D341Med (cell line): ENCODE measurements at places on chromosomes 16 and 17.

GRCh38 chr17:6641247-6641863, 495 bp downstream of the TXNDC17 start:
- DNase-seq: no peak

- DNase-seq: peak; percentile 69
Measured at GRCh38 chr17:30236766-30237165, 1.3 kb upstream of the SLC6A4 start.

DNA sequence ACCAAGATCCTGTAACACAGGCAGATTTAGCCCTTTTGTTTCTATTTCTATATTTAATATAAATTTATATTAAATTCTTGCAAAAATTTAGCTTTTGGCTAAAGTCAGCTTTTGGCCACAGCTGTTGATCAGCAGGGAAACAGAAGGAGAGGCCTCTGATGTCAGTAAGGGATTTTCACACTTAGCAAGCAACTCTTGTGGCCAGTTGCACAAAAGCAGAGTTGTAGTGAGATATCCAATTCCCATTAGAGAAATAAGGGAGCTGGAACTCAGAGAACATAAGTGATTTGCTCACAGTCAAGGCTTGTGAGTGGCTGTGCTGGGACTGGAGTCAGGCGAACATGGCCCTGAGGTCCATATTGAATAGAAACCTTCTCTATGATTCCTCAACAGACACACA, 16.7 kb upstream of the HEATR6 start:
- no peak for DNase-seq

DNA sequence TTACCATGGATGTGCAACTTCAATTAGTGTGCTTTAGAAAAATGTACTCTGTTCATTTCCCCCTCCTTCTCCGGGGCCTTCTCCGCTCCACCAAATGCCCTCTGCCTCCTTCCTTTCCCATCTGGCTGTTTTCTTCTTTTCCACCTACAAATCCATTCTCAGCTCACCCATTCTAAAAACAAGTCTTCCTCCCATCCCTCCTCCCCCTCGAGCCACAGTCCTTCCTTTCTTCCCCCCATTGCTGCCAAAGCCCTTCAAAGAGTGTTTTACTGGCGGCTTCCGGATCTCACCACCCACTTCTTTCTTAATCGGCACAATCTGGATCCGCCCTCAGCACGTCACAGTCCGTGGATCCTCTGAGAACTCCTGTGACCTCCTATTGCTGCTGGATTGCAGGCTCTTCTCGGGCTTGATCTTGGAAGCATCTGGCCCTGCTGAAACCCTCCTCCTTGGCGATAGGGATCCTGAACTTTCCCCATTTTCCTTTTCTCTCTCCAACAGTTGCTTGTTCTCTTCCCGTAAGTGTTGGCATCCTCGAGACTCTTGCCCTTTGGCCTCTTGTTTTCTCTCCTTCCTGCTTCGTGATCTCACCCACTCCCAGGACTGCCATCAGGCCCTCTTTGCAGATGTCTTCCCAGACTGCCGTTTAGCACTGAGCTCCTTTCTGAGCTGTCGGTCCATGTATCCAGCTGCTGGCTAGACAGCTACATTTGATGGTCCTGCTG, 36.0 kb upstream of the FBXO47 start:
- no peak for DNase-seq

DNA sequence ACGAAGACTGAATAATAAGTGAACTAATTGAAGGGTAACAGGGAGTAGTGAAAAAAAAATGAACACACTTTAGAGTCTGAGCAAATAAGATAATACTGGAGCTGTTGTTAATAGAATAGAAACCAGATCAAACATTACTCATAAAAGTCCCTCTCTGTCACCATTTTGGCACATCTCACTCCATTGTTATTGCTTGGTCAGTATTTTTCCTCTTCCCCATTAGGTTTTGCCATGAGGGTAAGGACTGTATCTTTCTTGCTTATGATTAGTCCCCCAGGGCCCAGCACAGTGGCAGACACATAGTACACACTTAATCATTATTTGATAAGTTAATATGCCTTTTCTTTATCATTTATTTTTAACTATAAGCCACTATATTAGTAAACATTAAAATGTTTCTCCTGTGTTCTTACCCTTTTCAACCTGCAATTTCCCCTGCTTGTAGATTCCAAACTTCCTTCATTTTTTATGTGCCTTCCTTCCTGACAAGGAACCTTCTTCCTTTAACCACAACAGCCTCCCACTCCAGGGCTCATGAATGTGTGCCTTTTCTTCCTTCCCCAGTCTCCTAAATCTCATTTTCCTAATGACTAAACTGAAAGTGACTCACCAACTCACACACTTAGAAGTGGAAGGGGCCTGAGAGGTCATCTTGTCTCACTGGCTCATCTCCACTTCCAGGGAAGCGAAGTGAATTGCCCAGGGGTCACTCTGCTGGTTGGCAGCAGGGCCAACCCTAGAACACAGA, 88.2 kb upstream of the HAS3 start:
- DNase-seq: no peak

DNA sequence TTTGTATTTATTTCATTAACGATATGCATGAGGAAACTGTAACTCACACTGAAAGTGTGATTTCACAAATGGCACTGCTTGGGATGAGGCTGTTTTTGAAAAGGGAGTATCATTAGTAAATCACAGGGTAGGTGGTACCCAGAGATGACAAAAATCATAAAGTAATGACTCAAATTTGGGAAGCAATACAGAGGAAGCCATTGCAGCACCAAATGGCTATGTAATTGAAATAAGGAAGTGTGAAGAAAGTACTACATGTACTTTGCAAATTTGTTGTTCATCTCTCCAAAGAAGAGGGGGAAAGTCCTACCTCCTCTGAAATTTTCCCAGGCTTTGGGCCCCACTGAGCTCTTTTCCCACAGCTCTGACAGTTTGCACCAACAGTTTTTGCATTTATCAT, 12.3 kb upstream of the ABCC12 start:
- DNase-seq: no peak

GRCh38 chr16:12500771-12501170, 302.9 kb downstream of the CPPED1 start:
- DNase-seq: no peak

DNA sequence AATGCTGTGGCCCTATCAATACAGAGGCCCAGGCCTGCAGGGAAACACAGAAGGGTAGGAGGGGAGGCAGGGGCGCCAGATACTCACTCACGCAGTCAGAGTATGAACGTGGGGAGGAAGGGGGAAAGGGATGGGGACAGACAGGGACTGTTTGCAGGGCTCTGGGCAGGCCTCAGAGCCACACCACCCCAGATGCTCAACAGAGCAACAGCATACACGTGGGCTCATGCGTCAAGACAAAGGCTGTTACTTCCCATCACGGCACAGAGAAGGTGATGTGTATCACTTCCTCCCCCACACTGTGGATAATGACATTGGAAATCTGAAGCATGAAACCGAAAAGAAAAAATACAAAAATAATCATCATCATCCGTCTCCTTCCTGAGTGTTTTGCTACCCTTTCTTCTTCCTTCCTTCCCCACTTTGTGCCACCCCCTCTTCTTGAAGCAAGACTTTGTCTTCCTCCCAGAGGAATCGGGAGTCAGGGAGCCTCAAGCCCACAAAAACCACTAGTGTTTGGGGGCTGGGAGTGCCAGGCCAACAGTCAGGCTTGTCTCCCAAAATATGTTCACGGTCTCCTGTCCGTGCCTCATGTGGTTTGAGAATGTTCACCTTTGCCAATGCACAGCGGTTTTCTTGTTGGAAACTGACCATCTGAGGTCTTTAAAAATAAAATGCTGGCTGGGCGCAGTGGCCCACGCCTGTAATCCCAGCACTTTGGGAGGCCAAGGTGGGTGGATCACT, 20.1 kb downstream of the SLC39A11 start:
- no peak for DNase-seq

- DNase-seq: no peak
Measured at GRCh38 chr16:5442054-5442453, 344.5 kb upstream of the EEF2KMT start.

DNA sequence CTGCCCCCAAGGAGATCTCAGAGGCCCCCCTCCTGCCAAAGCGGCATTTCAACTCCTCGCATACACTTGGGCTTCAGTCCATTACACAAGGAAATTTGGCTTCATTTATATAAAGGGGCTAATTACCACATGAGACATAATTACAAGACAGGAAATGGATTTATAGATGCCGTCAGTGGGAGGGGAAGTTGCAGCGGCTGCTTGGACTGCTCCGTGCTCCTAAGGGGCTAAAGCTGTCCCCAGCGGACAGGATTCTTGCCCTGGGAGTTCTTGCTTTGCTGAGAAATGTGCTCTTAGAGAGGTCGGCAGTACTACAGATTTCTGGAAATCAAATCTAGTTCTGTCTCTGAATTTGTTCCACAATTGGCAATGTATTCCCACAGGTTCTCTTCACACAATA, 57.2 kb upstream of the NLK start:
- DNase-seq: no peak

- no peak for DNase-seq
Measured at GRCh38 chr17:64683796-64684195, 21.7 kb upstream of the SMURF2 start.

DNA sequence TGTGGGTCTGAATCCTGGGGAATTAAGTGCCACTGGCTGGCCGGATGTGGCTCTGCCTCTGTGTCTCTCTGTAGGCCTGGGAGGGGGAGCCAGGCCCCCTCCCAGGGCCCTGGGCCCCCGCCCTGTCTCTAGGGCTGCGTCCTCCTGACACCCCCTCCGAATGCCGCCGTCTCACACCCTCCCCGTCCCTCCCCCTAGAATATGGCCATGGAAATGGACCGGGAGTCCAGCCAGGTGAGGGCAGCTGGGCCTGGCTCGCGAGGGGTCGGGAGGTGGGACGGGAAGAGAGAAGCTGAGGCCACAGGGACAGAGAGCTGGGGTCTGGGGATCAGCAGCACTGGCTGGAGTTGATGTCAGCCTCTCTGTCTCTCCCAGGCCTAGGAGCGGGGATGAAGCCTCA, 16.1 kb upstream of the PKMYT1 start:
- no peak for DNase-seq

- DNase-seq: no peak
Measured at GRCh38 chr17:37717627-37718323, 27.1 kb downstream of the HNF1B start.

- DNase-seq: no peak
Measured at GRCh38 chr16:27217256-27217655, 13.9 kb downstream of the KDM8 start.

GRCh38 chr17:51647067-51647466, 386.7 kb downstream of the UTP18 start:
- no peak for DNase-seq

DNA sequence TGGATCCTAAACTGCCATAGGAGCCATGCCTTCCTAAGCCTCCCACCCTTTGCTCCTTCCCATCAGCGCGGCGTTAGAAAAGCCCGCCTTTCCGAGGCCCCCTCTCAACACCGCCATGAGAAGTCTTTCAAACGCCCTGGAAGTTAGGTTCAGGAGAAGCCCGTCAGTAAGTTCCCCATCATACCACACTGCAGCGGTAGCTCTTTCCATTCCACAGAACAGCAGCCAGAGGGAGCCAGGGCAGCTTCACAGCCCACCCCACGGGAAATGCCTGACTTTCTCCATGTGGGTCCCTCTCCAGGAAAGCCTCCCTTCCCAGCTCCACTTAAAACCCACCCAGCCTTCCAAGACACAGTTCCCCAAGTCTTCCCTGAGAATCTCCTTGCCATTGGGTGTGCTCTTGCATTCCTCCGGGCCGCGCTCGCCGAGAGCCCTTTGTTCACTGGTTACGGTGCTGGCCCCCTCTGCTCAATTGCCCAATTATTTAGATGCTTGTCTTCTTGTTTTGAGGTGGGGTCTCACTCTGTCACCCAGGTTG, 28.7 kb downstream of the KIAA0513 start:
- peak; percentile 61 for DNase-seq

DNA sequence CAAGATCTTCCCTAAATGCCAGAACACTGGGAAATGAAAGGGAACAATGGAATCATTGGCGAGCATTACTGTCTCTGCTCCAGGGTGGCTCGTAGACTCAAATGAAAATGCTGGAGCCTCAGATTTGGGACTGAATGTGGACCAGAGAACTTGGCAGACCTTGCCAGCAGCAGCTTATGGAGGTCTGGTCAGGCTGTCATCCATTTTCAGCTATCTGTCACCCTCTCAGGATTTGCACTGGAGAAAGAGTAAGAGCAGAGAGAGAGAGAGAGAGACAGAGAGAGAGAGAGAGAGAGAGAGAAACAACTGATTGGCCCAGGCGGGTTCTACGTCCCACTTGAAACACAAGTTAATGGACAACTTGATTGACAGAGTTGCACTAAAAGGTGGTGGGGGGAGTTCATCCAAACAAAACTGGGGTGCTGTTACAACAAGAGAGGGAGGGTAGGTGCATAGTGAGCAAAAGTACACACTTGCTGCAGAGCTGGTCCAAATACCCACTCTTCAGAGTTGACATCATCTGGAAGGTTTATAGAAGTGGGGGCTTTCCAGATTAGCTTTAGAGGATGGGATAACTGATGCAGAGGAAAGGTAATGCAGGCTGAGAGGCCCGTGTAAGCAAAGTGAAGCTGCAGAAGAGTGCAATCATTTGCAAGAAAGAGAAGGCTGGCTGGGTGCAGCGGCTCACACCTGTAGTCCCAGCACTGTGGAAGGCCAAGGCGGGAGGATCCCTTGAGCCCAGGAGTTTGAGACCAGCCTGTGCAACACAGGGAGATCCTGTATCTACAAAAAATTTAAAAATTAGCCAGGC, 16.5 kb upstream of the NSMCE1 start:
- DNase-seq: no peak

GRCh38 chr16:3642397-3643094, 11.9 kb upstream of the DNASE1 start:
- peak; percentile 30 for DNase-seq

GRCh38 chr16:8645141-8645521, 23.6 kb downstream of the METTL22 start:
- no peak for DNase-seq

GRCh38 chr16:4888428-4889135, 41.3 kb downstream of the UBN1 start:
- no peak for DNase-seq

DNA sequence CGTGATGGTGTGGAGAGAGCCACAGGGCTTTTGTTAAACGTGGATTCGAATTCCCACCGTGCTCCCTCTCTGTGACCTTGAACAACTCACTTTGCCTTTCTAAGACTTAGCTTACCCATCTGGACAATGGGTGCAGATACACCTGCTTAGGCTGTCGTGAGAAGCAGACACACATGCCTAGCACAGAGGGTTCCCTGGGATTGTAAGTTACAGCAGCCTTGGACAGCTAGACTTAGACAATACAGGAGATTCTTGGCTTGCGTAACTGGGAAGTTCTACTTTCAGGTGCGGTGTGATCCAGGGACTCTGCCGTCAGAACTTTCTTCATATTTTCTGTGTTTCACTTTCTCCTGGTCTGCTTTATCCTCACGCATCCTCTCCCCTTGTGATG, 127.0 kb downstream of the ABCC1 start:
- no peak for DNase-seq

GRCh38 chr16:15810411-15810810, 46.4 kb downstream of the MYH11 start:
- DNase-seq: no peak
